Activated CD4-positive, alpha-beta T cell treated with anti-CD3 and anti-CD28 coated beads for 36 hours (primary cell): ENCODE measurements at places on chromosomes 3 and 15.

DNA sequence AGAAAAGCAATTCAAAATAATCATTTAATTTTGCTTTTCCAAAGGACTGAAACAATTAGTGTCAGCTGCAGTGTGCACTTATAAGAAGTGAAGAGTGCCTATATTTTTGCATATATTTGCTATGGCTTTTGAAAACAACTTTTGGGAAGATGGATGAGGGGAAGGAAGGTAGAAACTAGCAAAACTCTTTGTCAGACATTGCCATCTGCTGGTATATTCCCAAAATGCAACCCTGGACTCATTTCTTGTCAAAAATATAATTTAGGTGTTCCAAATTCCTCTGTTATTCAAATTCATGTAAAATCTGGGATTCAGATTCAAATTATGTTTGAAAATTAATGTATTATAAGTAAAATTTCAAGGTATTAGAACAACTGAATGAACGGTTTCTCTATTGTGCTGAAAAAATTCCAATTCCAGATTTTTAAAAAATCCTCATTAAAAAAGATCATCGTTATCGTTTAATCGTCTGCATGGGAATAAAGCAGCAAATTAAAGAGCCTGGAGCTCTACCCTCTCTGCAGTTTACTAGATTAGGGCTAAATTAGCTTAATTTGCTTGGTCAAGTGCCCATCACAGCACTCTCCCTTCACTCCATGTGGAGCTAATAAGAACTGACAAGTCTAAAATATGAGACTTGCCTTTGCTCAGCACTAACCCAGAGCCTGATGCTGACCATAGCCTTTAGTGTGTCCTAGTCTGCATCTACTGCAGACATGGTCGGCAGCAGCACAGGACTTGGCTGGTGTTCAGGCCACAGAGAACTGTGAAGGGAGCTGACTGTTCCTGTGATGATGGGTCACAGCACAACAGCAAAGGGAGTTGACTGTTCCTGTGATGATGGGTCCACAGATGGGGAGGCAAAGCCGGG is 67.9 kb upstream of the MITF start:
- DNase-seq = peak; percentile 11

DNA sequence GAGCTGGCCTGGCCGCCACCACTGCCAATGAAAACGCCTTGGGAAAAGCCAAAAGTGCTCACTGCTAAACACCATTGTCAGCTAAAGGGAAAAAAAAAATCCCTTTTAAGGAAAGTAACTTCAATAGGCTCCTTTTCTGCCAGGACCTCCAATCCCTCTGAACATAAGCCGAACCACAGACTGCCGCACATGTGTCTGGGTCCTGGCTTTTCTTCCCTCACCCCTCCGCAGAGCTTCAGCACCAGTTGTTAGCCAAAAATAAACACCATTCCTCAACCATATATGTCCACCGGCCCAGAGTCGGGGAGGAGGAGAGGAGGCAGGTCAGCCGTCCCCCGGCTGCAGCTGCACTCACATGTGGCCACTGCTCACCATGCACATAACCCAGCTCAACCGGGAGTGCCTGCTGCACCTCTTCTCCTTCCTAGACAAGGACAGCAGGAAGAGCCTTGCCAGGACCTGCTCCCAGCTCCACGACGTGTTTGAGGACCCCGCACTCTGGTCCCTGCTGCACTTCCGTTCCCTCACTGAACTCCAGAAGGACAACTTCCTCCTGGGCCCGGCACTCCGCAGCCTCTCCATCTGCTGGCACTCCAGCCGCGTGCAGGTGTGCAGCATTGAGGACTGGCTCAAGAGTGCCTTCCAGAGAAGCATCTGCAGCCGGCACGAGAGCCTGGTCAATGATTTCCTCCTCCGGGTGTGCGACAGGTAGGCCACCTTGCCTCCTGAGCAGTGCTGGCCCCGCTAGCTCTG is at the start of gene FBXL22:
Gene FBXL22 (plus strand): TSS at position 350 of the 753 bp plus-strand sequence. CDS start 6 bp downstream, at position 356.
- DNase-seq = no peak

- no peak for DNase-seq
Observed at GRCh38 chr3:20325563-20325962, 139.6 kb upstream of the SGO1 start.

GRCh38 chr3:169299129-169299528 is 364.4 kb downstream of the MECOM start:
- no peak for DNase-seq

GRCh38 chr3:152058856-152059255 is 185.4 kb downstream of the SUCNR1 start:
- DNase-seq = no peak

GRCh38 chr15:28133281-28133680 is 34.2 kb upstream of the OCA2 start:
- DNase-seq = no peak

- DNase-seq = no peak
Observed at GRCh38 chr3:14640157-14640562, 11.4 kb upstream of the CCDC174 start.

DNA sequence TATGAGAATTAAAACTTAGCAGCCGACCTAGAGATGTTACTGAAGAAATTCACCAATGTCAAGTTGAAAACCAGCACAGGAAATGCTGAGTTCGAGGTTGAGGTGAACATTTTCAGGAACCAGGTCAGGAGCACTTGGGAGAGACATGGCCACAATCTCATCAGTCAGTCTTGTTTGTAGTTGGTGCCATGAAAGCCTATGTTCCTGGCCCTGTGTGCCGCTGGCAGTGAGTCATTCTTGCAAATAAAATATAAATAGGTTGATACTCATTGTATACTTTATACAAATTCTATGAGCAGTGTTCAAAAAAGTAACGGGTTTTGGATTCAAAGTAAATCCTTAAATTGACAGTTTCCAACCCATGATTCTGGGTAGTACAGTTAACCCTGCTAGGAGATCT is 1.5 kb upstream of the FSIP1 start:
- no peak for DNase-seq

DNA sequence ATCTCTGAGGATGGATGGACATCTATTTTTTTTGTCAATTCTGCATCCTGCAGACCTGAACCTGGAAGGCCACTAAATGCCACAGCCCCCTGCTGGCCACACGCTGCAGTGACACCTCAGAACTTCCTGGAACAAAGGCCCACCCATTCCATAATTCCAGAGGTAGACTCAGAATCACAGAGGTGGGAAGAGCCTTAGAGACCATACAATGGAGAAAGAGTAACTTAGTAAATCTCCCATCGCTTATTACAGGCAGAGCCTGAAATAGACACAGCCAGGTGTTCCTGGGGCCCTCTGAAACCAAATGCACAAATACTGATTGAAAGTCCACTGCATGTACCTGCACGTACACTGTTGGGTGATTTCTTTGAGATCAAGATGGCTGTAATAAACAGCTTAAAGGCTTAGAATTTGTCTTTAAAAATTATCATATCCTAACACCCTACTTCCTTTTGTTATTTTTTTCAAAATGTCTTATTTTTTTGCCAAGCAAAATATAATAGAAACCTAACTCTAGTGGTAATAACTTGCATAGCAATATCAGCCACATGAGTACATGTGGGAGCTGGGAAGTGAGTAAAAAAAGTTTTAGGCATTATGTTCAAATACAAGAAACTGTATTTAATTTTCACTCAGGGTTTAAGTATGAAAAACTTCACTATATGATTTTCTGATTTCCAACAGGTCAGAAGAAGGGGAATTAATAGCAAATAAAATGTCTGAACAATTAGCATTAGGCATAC is 62.7 kb downstream of the EOMES start:
- peak; percentile 61 for DNase-seq

GRCh38 chr15:68592054-68592453 is 13.3 kb downstream of the CORO2B start:
- no peak for DNase-seq

GRCh38 chr3:8732413-8732812 is 1.2 kb upstream of the CAV3 start:
- DNase-seq = no peak

DNA sequence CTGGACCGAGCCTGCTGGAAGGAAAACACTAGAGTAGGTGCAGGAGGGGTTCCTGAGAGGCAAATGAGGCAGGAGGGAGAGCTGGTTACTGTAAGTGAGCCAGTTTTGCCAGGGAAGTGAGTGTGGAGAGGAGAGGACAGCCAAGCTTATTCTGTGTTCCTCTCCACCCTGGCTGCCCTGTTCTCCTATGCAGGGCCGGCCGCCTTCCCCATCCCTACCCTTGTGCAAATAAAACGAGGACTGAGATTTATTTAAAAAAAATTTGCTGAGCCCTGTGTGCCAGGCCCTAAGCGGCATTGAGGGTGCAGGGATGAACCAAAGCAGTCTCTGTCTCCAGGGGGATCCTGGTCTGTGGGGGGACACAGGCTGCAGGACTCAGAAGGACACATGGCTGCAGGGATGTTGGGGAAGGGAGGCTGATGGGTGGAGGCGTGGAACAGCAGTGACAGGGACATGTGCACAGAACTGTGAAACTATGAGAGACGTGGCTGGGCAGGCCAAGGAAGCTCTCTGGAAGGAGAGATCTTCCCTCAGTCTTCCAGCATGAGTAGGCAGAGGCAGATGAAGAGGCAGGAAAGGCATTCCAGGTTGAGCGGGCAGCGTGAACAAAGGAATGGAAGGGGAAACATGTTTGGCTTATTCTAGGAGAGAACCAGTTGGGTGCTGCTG is 12.1 kb downstream of the CORO2B start:
- no peak for DNase-seq

DNA sequence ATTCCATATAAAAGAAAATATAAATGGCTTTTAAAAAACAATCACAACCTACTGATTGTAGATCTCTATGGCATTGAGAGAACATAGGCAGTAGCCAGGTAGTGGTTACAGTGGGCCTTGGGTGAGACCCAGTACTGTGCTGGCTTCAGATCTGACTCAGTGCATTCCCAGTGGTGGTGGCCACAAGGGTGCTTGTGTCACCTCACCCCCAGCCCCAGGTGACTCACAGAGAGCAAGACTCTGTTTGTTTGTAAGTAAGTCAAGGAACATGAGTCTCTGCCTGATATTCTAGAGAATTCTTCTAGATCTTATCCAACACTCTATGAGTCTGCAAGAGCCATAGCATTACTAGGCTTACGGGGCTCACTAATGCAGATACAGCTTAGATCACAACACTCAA is 118.8 kb upstream of the AZI2 start:
- peak; percentile 9 for DNase-seq

DNA sequence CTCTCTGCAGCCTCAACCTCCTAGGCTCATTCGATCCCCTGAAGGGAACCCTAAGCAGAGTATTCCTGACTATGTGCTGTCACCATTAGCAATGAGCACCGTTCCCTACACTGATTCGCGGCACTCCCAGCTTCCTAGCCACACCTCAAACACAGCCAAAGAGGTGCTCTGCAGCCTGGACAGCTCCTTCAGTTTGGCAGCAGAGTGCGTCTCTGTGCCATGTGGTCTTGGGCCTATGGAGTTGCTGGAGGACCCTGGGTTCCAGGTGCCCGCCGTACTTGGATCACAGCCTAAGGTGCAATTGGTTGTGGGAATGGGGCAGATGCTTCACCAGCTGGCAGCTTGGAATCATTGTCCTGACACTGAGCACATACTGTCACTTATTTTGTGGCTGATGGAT is 17.3 kb upstream of the IL12A start:
- DNase-seq = no peak

- DNase-seq = no peak
Observed at GRCh38 chr15:50911621-50912020, 3.1 kb downstream of the AP4E1 start.

DNA sequence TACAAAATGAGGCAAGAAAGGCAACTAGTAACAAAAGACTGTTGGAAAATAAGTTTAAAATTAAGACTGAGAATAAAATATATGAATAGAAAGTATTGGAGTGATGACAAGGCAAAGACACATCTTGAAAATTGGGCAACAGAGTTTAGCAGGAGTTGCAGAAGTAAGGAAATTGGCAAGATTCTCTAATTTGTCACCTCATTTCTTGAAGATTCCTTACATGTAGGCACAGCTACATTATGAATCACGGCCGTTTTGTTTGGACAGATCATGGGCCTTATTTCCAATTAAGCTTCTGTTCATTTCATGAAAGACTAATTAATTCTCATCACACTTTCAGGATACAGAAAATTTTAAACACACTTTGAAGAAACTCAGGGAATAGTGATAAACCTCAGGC is 170.1 kb downstream of the ROBO1 start:
- DNase-seq = no peak

GRCh38 chr15:68608206-68608843 is 29.5 kb downstream of the CORO2B start:
- DNase-seq = no peak

GRCh38 chr3:58009749-58010535 is 1.7 kb downstream of the FLNB start:
- peak; percentile 31 for DNase-seq

GRCh38 chr3:48244461-48244860 is 3.6 kb downstream of the ZNF589 start:
- no peak for DNase-seq

DNA sequence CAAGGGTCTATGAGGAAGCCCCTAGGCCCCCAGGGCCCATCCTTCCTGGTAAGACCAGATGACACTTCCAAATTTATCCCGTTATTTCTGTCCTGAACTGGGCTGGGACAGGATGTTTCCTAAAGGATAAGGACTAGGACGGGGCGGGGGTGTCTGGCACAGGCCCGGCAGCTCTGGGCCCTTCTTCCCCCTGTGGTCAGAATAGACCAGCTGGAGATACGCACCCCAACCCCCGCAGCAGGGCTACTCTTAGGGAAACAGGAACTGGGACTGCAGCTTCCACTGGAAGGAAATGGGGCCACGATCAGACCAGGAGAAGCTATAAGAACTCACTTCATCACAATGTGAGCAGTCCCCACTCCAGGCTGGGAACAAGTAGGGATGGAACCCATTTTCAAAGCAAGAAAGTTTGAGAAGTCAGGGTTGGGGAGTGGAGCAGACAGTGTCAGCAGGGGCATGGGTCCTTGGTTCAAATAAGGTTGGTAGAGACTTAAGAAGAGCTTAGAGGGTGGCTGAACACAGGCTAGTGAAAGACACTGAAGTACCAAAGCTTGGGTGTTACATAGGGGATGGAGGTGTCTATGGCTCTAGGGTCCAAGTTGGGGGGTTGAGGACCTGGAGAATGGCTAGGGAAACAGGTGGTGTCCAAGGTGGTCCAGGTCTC is 1.1 kb downstream of the NCKIPSD start:
- no peak for DNase-seq

- DNase-seq = no peak
Observed at GRCh38 chr3:8153800-8154199, 347.8 kb upstream of the LMCD1 start.

- no peak for DNase-seq
Observed at GRCh38 chr3:69878254-69878653, 121.3 kb upstream of the SAMMSON start.

DNA sequence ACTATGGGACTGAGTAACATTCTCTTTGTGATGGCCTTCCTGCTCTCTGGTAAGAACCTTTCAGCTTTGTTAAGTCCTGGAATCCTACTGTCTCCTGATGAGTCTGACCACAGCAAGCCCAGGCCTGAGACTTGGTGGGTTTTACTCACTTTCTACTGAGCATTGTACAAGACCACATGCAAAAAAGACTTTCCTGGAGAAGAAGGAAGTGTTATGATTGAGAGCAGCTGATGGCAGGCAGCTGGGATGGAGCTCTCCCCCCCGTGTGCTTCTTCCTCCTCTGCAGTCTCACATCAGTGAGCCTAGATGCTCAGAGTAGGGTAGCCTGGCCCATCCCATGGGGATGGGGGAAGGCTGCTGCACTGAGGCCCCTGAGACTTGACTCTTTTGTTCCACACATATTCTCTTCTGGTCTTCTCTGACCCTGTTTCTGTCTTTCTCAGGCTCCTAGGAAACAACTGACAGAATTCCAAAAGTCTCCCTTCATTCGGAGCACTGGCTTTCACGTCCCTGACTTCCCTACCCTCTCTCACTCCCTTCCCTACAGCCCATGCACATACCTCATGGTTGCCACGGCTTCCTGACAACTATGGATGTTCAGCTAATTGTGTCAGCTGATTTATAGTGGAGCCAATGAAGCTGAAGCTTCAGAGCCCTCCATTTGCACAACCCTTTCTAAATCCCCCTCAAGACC is 36.6 kb downstream of the CD86 start:
- DNase-seq = no peak

GRCh38 chr3:65751123-65751700 is 287.5 kb downstream of the MAGI1 start:
- peak; percentile 39 for DNase-seq
